ENCODE measurements at places on chromosomes 16 and 17.

DNA sequence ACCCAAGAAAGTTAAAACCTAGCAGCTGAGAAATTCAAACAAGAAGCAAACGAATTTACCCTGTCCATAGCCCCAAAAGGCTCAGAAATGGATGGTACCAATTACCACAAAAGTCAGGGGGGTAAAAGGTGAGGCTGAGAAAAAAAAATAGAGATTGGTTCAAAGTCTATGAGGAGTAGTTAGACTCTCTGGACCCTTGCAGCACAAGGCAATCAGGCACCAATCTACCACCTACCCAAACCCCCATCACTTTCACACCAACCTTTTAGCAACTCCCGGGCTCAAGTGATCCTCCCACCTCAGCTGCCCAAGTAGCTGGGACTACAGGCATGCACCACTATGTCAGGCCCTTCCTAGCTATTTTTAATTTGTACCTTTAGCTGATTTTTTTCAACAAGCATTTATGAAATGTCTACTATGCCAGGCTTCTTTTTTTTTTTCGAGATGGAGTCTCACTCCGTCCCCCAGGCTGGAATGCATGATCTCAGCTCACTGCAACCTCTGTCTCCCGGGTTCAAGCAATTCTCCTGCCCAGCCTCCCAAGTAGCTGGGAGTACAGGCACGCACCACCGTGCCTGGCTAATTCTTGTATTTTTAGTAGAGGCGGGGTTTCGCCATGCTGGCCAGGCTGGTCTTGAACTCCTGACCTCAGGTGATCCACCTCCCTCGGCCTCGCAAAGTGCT lies 40.8 kb downstream of the USP32 start:
- DNase-seq, result no peak

- no peak for DNase-seq
Observed at GRCh38 chr17:64343833-64344637, 46.6 kb downstream of the PECAM1 start.

GRCh38 chr17:14209215-14209614 lies 27.4 kb downstream of the CDRT15 start:
- DNase-seq, result no peak

DNA sequence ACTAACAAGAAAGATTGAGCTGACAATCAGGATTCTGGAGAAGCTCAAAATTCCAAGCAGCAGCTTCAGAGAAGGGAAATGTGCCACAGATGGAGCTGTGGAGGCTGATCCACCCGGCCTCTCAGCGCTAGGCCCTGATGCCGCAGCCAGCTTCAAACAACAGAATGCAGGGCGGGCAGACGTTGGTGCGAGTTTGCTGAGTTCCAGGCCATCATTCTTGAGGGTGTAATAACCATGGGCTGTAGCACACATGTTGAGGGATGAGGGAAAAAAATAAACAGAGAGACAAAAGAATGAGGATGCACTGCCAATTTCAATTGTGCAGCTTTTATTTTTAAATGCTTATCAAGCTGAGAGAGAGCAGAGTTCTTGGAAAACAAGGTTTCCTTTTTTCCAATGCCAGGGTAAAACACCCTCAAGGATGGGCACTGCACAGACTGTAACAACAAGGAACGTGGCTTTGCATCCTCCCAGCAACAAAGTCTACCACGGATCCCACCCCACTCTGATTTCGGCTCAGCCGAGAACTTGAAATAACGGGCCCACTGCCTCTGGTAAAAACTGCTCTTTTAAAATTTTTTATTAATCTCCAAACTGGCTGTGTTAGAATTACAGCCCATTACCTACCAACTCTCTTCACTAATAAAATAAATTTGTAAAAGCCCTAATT lies 90.2 kb downstream of the SMG6 start:
- no peak for DNase-seq

GRCh38 chr16:22901563-22901962 lies 87.6 kb downstream of the HS3ST2 start:
- no peak for DNase-seq

- no peak for DNase-seq
Observed at GRCh38 chr17:78000341-78000740, 41.8 kb downstream of the TNRC6C start.

GRCh38 chr16:14465799-14466198 lies 164.3 kb downstream of the PARN start:
- DNase-seq, result no peak

DNA sequence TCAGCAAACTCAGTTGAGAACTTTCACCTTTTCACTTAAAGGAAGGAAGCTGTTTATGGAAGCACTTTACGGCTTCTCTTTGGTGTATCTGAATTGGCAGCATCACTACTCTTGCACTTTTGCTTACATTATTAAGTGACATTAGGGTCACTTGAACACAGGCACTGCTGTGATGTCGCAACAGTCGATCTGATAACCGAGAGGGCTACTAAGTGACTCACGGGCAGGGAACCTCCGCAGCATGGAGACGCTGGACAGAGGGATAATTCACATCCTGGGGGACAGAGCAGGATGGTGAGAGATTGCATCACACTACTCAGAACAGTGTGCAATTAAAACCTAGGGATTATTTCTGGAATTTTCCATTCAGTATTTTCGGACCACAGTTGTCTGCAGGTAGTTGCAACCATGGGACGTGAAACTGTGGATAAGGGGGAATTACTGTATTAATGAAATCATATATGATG lies 56.5 kb downstream of the DNAH2 start:
- no peak for DNase-seq

- DNase-seq, result no peak
Observed at GRCh38 chr17:73343168-73343634, 31.4 kb upstream of the CDC42EP4 start.

- DNase-seq, result no peak
Observed at GRCh38 chr17:50191359-50192143, 9.9 kb downstream of the COL1A1 start.

GRCh38 chr16:10577305-10578202 lies 2.8 kb downstream of the EMP2 start:
- no peak for DNase-seq

DNA sequence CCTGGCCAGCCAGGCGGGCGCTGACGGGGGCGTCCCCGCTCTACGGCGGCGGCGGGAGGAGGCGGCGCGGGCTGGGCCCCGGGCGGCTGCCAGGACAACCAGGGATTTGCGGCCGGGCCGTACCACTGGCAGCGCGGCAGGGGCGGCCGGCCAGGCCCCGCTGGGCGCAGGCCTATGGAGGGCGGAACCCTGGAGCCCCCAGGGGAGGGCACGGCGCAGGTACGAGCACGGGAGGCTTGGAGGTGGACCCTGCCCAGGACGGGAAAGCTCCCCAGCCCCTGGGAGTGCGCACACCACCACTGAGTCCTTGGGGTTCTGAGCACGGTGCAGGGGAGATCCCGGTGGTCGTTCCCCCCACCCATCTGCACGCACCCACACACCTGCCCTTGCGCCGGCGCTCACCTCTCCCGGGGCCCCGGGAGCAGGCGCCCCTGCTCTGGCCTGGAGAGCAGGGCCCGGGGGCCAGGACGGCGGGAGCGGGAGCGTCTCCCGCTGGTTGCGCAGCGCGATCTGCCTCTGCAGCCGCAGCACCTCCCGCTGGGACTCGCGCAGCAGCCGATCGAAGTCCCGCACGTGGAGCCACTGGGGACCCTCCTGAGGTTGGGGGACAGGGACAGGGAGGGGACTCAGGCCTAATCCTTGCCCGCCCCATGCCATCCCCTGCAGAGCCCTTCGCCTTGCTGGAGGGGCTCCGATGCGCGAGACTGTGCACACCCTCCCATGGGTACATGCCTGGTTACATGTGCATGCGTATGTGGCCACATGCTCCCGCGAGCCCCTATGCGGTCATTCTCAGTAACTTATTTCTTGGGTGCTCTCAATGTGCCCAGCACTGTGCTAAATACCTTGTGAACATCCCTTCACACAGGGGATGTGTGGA lies 3.9 kb downstream of the TSPOAP1 start:
- DNase-seq, result no peak

DNA sequence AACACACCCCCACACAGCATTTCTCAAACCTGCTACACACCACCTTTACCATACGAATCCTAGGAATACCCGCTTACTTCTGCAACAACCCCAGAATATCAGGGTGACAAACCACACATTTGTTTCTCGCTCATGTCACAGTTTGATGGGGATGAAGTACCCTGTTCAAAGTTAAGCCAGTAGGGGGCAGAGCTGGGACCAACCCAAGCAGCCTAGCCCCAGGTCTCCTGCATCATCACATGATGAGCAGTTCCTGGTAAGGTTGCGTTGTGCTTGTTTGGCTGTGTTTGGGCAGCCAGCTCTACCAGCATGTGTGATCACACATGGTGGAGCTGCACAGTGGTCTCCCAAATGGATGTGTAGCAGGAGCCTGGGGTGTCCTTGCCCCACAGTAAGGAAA lies 103.6 kb upstream of the C16orf82 start:
- DNase-seq, result no peak

DNA sequence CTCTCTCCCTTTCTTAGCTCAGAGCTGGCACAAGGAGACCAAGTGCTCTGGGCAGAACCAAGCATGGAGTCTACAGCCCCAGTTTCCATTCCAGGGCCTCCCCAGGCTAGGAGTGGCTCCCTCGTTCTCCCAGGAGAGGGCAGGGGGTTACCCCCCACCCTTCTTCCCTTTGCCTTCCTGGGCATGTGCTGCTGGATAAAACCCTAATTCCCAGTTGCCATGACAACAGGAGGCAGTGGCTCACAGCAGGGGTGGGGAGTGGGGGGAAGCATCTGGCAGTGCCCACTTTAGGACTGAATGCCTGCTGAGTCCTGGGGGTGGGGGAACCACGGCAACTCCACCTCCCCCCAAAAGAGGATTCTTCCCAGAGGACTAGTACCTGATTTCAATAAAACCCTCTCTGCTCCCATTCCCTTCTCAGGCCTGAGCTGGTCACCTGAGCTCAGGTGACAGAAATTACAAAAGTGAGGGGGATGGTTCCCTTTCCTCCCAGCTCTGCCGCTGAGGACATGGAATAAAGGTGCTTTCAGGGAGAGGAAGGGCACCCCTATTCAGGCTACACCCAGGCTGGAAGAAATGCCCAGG lies 1.8 kb downstream of the MPP2 start:
- no peak for DNase-seq

DNA sequence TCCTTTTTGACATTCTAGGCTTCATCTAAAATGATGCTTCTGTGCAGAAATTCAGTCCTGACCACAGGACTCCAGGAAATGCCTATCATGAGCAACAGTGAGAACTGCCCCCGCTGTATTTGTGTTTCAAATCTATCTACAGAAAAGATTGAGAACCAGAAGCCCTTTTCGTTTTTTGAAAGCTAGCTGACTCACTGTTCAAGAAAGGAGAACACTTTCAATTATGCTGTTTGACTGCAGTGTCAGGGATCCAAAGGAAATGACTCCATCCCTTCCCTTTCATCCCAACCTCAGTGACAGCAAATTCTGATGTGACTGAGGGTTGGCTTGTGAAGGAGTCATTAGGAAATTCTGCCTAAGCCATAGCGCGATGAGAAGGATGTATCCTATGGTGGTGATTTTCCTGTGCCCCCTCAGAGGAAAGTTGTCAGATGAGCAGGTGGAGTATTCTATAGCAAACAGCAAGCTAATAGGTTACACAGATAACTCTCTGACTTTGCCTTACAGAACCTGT lies 622.3 kb downstream of the TMEM114 start:
- DNase-seq, result no peak

DNA sequence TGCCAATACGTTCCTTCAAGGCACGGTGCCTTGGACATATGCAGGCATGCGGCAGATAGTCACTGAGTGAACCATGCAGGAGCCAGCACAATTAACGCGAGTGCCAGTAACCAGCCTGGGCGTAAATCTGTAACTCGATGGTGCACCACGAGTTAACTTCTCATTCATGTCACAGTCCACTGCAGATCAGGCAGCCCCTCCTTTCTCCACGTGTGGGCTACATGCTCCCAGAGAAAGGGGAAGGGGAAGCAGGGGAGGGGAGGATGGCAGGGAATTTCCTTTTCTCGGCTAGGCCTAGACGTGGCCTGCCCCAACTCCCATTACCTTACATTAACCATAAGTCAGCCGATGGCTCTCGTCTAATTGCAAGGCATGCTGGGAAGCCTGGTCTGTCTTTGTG lies 287.9 kb downstream of the CPPED1 start:
- no peak for DNase-seq

DNA sequence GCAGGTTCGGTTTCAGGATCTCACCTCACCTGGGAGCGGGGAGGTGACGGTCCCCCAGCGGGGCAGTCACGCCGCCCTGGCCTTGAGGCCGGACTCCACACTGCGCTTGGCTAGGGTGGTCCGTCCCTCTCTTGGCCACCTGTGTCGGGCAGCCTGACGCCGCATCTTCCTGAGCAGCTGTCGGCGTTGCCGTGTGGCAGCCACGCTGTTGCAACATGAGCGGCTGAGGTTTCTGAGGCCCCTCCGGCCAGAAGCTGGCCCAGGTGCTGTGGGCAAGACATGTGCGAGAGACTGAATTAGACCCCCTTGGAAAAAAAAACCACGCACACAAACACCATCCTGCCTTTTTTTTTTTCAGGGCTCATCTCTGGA lies 49.2 kb downstream of the IRF8 start:
- no peak for DNase-seq

DNA sequence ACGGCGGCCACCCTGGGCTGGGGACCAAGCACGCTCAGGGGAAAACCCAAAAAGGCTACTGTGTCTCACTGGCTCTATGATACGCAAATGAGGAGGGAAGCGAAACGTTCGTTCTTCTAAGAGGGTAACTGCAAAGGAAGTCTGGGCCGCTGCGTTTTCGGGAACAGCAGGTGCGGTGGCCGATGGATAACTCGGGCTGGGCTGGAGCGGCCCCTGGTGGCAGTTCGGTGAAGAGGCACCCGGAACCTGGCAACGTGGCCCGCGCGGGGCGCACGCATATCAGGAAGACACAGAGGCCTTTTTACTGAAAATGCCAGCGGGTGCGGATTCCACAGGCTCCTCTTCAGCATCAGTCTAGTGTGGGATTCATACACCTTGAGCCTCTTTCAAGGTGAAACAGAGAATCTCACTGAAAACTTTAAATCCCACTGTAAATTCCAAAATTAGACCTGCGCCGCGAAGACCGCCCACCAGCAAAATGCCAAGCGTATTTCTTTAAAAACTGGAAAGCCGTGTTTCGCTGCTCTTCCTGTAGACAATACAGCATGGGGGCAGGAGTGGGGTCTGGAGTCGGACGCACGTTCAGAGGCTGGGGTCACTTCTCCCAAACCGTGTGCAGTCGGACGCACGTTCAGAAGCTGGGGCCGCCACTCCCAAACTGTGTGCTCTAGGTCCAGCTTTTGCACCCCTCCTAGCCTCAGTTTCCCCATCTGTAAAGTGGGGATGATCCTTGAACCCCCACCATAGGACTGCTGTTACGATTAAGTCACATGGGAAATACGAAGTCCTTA lies 44.4 kb upstream of the METTL9 start:
- DNase-seq, result peak; percentile 90

GRCh38 chr16:81518439-81518757 lies 73.8 kb downstream of the CMIP start:
- no peak for DNase-seq

GRCh38 chr17:72884066-72884465 lies 208.4 kb downstream of the SLC39A11 start:
- DNase-seq, result no peak

GRCh38 chr16:63625126-63625525 lies 1496.7 kb downstream of the CDH11 start:
- no peak for DNase-seq

DNA sequence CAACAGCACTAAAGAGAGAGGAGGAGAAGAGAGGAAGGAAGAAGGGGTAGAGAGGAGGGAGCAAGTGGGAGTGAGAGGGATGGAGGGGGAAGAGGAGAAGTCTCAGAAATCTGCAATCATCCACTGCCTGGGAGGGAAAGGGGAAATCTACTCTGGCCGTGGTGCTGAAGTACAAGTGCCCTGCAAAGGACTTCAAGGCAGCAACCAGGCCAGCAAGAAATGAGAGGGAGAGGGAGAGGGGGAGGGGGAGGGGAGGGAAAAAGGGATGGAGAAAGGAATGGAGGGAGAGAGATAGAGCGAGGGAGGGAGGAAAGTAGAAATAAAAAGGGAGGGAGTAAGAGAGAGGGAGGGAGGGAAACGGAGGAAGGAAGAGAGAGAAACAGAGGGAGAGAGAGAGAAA lies 130.8 kb upstream of the EEF2KMT start:
- DNase-seq, result no peak

Data from activated T-cell treated with anti-CD3 and anti-CD28 coated beads for 4 hours (primary cell).